Fibroblast of skin of scalp (primary cell): ENCODE measurements at places on chromosomes 11 and 22.

GRCh38 chr11:35304386-35304775 is 115.0 kb downstream of the SLC1A2 start:
- peak; percentile 58 for DNase-seq

DNA sequence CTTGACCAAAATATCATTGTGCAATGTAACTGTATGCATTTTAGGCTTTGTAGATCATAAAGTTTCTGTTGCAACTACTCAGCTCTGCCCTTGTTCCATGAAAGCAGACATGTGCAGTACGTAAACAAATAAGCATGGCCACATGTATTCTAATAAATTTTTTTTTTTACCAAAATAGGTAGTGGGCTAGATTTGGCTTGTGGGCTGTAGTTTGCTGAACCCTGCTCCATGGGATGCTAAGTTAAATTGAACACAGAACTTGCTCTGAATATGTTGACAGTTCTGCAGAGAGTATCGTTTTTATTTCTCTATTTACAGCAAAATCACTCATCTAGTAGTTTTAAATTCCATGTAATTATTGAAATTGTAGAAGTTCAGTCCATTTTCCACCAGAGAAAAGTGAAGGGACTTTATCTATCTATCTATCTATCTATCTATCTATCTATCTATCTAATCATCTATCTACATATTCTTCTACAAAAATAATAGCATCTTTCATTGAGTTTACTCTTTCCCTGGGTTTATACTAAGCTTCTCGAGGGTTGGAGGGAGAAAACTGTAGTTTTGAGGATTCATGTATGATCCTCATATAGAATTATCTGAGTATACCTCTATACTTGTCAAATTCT is 9.5 kb upstream of the OOSP4A start:
- no peak for DNase-seq

DNA sequence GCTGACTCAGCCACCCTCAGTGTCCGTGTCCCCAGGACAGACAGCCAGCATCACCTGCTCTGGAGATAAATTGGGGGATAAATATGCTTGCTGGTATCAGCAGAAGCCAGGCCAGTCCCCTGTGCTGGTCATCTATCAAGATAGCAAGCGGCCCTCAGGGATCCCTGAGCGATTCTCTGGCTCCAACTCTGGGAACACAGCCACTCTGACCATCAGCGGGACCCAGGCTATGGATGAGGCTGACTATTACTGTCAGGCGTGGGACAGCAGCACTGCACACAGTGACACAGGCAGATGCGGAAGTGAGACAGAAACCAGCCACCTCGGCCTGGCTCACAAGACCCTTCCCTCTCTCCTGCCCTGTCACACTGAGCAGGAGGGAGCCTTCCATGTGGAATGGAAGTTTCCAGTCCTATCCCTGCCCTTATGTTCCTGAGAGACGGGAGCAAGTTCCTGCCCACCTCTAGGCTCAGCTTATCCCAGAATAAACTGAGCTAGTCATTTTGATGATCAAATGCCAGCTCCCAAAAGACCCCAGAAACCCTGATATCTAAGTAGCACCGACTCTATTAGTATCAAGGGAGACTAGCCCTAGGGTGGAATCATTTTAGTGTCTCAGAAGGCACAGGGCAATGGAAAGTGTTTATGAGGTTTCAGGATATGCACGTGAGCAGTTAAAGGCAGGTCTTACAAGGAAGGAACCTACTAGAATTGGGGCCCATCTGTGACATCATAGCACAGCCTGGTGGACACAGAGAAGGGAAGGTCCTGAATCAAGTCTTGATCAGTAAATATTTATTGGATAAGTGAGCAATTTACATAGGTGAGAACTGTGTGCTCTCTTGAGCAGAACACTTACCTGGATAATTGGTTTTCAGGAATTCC is 6.3 kb upstream of the IGLL5 start:
- no peak for DNase-seq

- DNase-seq: peak; percentile 47
Measured at GRCh38 chr11:48006301-48006992, 26.1 kb downstream of the PTPRJ start.

DNA sequence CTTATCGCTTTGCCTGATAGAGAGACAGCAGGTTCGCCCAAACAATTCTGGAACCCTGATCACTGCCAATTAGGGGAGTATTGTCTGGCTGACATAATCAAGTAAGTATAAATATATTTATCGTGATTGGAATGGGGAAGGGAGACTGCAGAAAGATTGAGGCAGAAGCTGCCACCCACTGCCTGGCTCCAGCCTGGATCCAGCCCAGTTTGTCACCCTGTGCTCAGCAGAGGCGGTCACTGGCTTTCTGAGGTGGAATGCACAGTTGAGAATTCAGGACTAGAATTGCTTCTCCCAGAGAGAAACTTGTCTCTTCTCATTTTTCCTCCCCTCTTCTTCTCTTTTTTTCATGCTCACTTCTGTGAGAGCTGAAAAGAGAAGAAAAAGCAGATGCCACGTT is 25.9 kb downstream of the GRAP2 start:
- DNase-seq: no peak

- DNase-seq: no peak
Measured at GRCh38 chr11:32511926-32512325, 71.7 kb upstream of the EIF3M start.

DNA sequence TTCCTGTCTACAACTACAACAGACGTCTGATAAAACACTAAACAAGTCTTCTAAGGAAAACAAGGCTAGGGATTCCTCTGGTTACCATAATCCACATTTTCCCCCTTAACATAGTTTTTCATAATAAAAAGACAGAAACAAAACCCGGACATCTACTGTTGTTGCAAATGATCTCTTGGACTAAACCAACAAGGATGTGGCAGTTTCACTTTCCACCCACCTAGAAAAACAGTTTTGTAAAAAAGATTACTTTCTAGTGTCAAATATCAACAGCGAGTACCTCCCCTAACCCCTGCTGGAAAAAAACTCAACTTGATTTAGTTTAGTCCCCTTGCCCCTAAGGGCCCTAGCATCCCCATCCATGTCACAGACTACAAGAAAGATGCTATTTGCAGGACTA is 5.4 kb downstream of the GNG3 start:
- DNase-seq: no peak

GRCh38 chr22:36415415-36416168 is 27.8 kb upstream of the MYH9 start:
- no peak for DNase-seq

GRCh38 chr11:44835296-44835695 is 108.5 kb downstream of the TSPAN18 start:
- peak; percentile 44 for DNase-seq

- DNase-seq: peak; percentile 76
Measured at GRCh38 chr11:85889676-85890579, 34.7 kb downstream of the CCDC83 start.

GRCh38 chr11:47434011-47434786 is 8.0 kb upstream of the PSMC3 start:
- no peak for DNase-seq

DNA sequence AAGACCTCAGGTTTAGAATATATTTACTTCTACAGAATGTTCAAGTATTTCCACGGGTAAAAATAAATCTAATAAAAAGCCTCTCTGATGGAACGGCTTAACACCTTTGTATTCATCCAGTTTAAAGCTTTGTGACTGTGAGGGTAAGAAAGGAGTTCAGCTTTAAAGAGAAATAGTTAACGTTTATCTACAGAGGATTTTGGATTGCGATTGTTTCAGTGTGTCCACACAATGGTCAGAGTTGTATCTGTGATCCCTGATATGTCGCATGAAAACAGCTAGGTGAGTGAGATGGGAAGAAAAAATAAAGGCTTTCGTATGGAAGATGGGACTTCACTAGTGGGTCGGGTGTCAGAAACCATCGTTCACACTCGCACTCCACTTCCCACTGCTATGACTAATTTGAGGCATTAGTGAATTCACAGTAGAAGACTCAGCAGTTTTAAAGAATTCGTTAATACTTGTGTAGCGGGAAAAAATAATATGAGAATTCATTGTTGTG is 1.6 kb downstream of the APLP2 start:
- peak; percentile 24 for DNase-seq

DNA sequence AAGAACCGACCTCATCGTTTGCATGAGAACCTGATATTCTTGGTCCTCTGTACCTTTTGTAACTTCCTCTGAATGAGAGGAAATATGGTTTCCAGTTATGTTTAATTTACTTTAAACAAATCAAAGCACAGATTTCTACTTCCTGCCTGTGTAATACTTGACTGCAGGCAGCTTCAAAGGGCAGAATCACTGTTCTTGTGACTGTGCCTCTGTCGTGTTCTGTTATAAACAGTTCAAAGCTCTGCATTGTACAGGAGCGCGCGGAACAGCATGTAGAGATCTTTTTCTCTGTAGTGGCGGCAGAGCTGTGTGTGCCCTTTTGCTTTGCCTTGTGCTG is 73.2 kb upstream of the CLDN5 start:
- DNase-seq: no peak

DNA sequence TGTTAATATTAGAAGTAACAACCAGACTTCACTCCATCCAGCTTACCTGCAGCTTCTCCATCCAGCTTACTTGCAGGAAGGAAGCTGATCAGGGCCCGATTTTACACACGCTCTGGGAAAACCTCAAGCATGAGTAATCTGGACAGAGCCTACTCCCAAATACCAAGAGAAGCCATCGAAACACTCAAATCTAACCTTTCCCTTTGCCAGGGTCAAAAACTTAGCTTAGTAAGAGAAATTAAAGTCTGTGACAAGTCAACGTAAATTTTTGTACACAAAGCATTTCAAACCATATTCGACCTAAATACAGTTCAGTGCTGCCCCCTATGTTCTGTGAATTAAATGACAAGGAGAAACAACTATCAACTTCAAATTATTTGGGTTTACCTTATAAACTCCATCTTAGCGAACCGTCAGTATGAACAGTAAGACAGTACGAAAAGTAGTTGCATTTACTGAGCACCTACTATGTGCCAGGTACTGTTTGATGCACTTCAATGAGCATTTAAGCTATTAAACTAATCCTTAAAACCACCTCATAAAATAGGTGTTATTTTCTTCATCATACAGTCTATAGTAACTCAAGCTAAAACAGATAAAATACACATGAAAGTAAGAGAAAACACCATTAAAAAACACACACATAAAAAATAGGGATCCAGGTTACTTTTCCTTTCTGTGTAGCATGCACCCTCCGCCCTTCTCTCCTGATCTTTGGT is 36.9 kb downstream of the ARFGAP3 start:
- DNase-seq: peak; percentile 35

- DNase-seq: no peak
Measured at GRCh38 chr11:43649921-43650320, 30.6 kb upstream of the HSD17B12 start.

- no peak for DNase-seq
Measured at GRCh38 chr11:46420513-46420912, 28.9 kb upstream of the CHRM4 start.

DNA sequence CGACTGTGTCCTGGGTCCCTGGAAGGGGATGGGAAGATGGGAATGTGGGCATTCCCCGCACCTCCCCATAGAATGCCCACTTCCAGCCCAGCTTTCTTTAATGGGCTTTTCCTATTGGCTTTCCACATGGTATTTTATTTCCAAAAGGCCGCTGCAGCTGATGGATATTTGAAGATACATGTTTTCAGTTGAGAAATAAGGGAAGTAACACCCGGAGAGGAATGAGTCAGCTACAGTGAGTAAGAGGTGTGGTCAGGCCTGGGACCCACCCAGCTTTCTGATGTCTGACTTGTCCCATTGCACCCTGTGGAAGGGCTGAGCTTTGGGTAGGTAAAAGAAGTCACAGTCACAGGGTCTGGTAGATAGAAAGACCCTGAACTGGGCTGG is 476.9 kb downstream of the MIAT start:
- peak; percentile 96 for DNase-seq

DNA sequence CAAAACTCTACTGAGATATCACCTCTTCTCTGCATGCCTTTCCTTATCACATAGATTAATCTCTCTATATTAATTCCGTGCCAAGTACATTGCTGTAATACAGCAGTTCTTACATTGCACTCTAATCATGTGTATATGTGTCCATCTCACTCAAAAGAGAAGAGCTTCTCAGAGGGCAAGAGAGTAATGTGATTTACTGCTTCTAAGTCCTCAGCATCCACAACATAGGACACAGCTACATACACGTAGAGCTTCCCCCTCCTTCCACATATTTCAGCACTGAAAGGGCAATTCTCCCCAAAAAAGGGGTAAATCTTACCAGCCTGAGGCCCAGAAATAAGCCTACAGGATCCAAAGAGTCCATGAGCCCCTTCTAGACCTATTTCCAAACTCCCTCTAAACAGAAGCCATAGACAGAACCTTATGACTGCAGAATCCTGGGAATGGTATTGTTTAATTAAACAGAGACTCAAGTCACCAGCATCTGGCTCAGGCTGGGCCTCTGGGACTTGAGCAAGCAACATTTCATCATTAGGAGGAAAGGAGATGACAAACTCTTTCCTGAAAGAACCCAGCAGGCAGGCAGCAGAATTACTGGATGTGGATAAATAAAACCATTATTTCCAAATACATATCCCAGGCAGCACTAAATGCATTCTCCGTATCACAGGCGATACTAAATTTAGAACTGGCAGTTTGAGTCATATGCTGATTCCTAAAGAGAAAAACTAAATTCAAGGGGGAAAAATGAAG is 87.2 kb downstream of the KCNC1 start:
- peak; percentile 69 for DNase-seq

DNA sequence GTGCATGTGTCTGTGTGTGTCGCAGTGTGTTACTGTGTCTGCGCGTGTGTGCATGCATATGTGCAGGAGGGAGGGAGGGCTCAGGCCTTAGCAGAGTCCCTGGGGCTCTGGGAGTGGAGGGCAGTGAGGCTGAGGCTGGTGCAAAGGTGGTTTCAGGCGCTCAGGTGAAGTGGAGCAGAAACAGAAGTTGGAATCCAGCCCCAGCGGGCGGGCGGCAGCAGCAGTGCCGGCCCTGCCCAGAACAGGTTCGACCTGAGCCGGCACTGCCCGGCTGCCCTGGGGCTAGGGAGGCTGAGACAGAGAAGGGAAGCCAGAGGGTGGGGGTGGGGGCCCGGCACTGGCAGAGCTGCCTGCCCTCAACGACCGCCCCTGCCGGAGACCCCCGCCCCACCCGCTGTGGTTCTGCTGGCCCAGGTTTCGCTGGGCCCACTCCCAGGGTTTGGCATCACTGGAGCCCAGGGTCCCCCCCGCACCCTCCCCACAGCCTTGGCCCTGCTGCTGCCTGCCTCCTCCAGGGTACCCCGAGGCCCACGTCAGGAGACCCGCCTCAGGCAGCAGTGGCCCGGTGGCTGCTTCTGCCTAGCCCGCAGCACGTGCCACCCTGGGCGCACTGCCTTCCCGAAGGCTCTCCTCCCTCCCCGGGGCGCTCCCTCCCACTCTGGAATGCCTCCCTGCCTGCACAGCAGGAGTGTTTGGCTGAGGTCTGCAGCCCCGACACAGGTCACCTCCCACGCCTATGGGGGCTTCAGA is 13.3 kb downstream of the ASCL2 start:
- no peak for DNase-seq
